ENCODE measurements at places on chromosomes 5 and 9. TPM values are rescaled to one million over a fixed set of nuclear protein-coding genes. Genes with fewer than 3 reads are reported as not detected.

PCDHA2 gene
- not detected for total RNA-seq

- DNase-seq, result peak; percentile 87
Observed at GRCh38 chr9:5455181-5455580, 4.8 kb downstream of the CD274 start.

ORM2 gene
- not detected for total RNA-seq

DNA sequence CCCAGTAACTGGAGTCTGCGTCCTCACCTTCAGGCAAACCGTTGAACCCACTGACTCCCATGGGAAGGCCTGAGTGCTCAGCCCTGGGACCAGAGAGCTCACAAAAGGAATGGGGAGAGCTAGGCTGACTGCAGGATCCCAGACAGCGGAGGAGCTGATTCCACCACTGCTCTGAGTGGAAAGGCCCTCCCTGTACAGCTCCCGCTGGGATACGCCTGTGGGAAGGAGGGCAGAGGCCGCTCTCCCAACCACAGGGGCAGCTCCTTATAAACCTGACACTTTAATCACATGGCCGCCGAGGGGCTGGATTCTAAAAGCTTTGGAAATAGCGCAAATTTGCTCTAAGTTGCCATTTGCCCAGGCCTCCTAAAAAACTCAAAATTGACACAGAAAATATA, 37.1 kb downstream of the DBH start:
- no peak for DNase-seq

C8G gene
- 0.47 TPM for total RNA-seq

Measured in HT1080 (cell line).